T-helper 2 cell treated with Interferon-gamma antibody and Interleukin-4, amounts not matched to agents 5 μg/mL and 100 μg/mL, for 36 hours (primary cell): ENCODE measurements at places on chromosomes 4 and X.

- no peak for DNase-seq
These were observed 125.2 kb upstream of the KLHL4 start for GRCh38 chrX:87392369-87392768.

DNA sequence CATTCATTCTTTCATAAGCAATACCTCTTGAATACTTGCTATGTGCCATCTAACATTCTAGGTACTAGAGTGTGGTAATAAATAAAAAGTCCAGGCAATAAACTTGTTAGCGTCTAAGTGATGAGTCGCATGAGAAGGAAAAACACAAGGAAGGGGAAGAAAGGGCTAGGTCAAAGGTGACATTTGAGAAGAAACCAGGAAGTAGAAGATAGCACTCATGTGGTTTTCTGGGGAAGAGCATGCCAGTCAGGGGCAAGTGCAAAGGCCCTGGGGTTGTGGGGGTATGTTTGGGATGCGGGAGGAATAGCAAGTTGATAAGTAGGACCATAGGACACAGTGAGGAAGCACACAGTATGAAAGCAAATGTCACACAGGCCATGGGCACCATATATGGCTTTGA is 157.0 kb downstream of the TSPAN5 start:
- DNase-seq, result no peak

- DNase-seq, result no peak
These were observed 1146.9 kb downstream of the PDHA2 start for GRCh38 chr4:96986816-96987215.

DNA sequence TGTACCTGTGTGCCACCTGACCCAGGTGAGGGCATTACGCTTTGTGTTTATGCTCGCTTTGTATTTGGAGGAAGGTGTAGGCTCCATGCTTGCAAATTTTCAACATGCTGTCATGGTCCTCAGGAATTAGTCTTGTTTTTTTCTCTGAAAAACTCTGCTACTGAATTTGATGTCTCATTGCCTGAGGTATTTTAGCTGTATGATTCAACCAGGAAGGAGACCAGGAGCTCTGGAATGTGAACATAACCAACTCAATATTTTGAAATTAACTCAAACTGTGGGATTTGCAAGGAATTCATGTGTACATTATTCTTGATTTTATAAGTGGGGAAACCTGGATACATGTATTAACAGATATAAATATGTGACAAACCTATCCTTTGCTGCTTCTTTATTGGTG is 134.1 kb downstream of the SLC4A4 start:
- no peak for DNase-seq

GRCh38 chrX:112841820-112842157 is 1.2 kb upstream of the AMOT start:
- no peak for DNase-seq

DNA sequence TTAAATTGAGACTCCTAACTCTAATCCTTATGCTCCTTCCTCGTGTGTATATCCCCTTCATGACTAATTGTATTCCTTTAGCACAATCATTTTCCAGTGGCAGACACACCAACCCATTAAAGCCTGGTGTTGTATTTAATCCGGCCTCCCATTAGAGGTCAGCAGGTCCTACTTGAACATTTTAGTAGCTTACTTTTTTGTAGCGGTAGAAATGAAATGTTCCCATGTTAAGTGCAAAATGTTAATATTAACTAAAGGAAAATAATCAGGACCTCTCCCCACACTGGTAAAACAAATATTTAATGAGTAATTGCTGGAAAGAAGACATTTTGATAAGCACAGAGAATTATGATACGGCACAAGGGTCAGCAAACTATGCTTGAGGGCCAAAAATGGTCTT is 3.4 kb downstream of the RAB33B start:
- DNase-seq, result no peak

DNA sequence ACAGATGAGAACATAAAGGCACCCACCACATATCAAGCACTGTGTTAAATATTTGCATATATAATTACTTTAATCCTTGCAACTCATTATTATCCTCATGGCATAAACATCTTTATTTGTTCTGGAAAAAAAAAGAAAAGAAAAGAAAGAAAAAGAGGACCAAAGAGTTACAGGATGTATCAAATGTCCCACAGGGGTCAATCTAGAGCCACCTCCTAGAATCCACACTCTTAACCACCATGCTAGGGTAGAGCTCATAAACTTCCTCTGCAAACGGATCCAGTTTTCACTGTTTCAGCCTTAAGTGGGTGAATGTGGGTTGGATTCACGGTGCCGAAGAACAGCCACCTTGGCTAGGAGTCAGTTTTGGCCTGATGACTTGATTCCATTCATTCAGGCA is 171.1 kb upstream of the PPARGC1A start:
- no peak for DNase-seq

- DNase-seq, result no peak
These were observed 1293.6 kb upstream of the TENM3 start for GRCh38 chr4:180949424-180950213.

- no peak for DNase-seq
These were observed 23.1 kb downstream of the EIF4E start for GRCh38 chr4:98905839-98906238.

DNA sequence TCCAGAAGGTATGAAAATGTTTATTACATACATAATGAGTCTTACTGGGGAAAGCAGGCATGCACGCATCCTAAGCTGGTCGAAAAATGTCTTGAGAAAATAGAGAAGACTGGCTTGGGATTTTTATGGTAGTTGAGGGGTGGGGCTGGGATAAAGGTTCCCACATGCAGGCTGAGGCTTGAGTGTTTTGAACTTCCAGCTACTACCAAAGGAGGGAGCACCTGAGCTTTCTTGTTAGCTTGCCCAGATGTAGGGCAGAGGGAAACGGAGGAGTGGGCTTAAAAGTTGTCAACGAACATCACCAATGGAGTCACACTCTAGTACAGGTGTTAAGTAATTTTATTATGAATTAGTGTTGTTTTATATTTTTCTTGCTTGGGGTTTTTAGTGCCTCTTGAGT is 39.6 kb upstream of the SRPX start:
- DNase-seq, result no peak

DNA sequence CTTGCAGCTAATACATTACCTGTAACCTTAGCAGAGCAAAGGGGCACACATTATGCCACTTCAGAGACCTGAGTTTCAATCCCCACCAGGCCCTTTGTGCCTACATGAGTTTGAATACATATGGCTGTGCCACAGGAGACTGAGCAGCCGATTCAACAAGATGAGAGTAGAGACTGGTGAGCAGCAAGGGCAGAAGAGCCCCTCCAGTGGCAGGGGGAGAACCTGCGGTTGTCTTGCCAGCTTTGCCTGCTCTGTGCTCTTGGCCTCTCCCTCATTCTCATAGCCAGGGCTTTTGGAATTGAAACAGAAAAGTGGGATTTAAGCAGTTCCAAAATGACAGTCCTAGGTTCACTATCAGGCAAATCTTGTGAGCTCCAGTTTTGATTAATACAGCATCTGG is 52.3 kb upstream of the CLNK start:
- no peak for DNase-seq

- no peak for DNase-seq
These were observed 412.2 kb downstream of the PPP3CA start for GRCh38 chr4:100935090-100935489.

- DNase-seq, result no peak
These were observed 92.4 kb upstream of the ATXN3L start for GRCh38 chrX:13412208-13412600.

- DNase-seq, result no peak
These were observed 36.8 kb downstream of the CC2D2A start for GRCh38 chr4:15506464-15506863.

DNA sequence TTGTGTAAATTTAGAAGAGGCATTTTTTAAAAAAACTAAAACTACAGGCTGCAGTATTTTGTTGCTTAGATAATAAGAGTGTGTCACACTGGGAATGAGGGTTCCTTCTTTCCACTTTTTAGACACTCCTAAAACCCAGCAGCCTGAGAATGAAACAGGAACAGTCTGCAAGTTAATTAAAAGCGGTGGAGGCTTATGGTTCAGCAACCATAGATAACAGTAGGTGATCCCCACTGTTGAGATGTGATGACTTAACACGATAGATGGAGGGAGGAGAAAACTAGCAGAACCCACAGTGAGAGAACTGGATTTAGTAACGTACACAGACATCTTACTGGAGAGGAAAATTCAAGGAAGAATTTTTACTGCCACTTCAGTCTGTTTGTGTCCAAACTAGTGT is 767.3 kb downstream of the C4orf33 start:
- DNase-seq, result no peak

DNA sequence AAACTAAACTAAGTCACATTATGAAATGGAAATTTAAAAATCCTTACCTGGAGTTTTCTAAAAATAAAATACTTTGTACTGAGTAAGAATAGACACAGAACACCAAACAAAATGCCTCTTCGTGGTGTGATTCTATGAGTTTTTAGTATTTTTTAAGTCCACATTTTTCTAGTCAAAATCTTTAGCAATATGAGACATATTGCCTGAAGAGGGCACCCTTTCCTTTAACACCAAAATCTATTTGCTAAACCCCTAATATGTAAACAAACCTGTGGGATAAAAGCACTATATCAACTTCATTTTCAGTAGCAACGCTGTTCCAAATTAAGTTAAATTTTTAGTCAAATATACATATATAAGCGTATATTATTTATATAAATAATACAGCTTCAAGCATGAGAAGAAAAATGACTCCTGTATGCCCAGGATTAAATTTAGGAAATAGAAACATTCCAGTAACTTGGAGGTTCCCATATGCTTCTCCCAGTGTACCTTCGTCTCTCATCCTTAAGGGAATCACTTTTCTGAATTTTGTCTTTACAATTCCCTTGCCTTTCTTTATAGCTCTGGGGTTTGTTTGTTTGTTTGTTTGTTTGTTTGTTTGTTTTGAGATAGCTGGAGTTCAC is 23.0 kb upstream of the PGM2 start:
- DNase-seq, result no peak

DNA sequence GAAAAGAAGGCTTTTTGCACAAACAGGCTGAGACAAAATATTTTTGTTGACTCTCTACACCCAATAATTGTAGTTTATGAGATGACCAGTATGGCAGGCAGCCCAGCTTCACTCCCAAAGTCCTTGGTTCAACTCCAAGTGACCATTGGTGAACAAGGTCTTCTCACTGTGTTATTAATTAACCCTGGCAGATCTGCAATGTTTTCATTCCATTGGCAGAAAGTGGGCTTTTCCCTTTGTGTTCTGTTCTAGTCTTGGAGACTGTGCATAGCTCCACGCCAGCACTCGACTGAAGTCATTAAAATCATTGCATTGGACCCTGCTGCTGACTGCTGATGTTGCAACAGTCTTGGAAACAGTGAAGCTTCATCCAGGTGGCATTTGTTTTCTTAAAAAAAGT is 277.3 kb upstream of the HAND2 start:
- DNase-seq, result no peak

- no peak for DNase-seq
These were observed 12.6 kb downstream of the PPA2 start for GRCh38 chr4:105461221-105461620.

DNA sequence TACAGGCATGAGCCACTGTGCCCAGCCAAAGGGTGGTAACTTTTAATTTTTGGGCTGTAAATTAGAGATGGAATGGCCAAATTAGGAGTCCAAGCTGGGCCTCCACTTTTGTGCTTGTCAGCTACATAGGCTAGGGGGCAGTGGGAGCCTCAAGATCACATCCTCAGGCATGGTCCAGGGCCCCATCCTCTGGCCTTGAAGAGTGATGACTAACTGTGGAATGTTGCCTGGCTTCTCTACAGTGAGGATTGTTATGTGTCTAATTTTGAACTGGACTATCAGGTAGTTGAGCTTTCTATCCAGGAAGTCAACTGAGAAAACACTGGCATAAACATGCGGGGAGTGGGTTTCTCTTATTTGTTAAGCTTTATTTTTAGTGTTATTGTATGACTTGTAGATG is 33.0 kb downstream of the CCNG2 start:
- no peak for DNase-seq

DNA sequence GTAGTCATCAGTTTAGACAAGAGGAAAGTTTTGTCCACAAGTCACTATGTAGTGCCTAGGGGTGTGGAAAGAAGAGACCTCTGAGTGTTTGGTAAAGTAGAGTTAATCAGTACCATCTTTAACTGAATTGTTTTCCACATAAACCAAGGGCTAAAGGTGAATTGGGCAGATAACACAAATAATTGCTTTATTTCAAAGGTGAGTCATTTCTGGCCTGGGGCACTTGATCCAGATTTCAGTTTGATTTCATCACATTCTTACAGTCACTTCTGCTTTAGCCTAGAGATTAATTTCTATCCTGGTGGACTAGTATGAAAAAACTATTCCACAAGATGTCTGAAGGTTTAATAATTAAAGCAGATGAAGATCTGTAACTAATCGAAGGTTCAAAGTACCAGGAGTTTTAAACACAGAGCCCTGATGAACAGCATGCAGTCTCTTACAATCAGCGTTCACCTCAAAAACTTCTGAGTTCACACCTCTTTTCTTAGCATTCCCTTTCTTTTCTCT is 74.5 kb upstream of the BOD1L1 start:
- DNase-seq, result no peak

GRCh38 chr4:166930464-166930863 is 303.8 kb downstream of the SPOCK3 start:
- DNase-seq, result no peak

DNA sequence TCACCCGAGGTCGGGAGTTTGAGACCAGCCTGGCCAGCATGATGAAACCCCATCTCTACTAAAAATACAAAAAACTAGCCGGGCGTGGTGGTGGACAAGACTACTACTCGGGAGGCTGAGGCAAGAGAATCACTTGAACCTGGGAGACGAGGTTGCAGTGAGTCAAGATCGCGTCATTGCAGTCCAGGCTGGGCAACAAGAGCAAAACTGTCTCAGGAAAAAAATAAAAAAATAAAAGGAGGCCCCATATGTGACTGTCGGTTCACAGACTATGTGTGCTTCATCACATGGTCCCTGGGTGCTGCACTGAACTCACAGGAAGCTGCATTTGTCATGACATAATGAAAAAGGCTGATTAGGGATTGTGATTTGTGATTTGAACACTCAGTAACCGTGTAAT is 6.4 kb downstream of the TRIML1 start:
- no peak for DNase-seq

- DNase-seq, result no peak
These were observed 192.1 kb downstream of the PTTG2 start for GRCh38 chr4:38152305-38152704.
